Naive thymus-derived CD8-positive, alpha-beta T cell (primary cell): ENCODE measurements at places on chromosomes 12 and 14.

GRCh38 chr14:85663256-85663655 is 133.3 kb downstream of the FLRT2 start:
- no peak for DNase-seq
- H3K27me3 ChIP-seq: peaks cover 2% of the 10 kb centered on the region
- no peaks in the 10 kb centered on the region for H3K36me3 ChIP-seq
- H3K27ac ChIP-seq: no peak overlapping the region
- no peak overlapping the region for H3K4me3 ChIP-seq
- H3K4me1 ChIP-seq: no peaks in the 10 kb centered on the region

GRCh38 chr12:3231399-3231876 is 154.3 kb downstream of the TSPAN9 start:
- no peak overlapping the region for H3K4me3 ChIP-seq
- peaks cover 2% of the 10 kb centered on the region for H3K4me1 ChIP-seq
- DNase-seq: no peak
- H3K27me3 ChIP-seq: peaks cover 21% of the 10 kb centered on the region
- H3K27ac ChIP-seq: no peak overlapping the region
- no peaks in the 10 kb centered on the region for H3K36me3 ChIP-seq

GRCh38 chr14:60512126-60512525 is 3.2 kb downstream of the SIX6 start:
- peaks cover 40% of the 10 kb centered on the region for H3K4me1 ChIP-seq
- H3K36me3 ChIP-seq: peaks cover 25% of the 10 kb centered on the region
- no peak overlapping the region for H3K4me3 ChIP-seq
- no peak overlapping the region for H3K27ac ChIP-seq
- no peak for DNase-seq
- H3K27me3 ChIP-seq: peaks cover 66% of the 10 kb centered on the region

GRCh38 chr12:113010701-113011100 is 32.4 kb downstream of the OAS2 start:
- no peaks in the 10 kb centered on the region for H3K4me1 ChIP-seq
- peaks cover 36% of the 10 kb centered on the region for H3K36me3 ChIP-seq
- DNase-seq: no peak
- no peak overlapping the region for H3K4me3 ChIP-seq
- H3K27me3 ChIP-seq: no peaks in the 10 kb centered on the region

- H3K4me1 ChIP-seq: no peaks in the 10 kb centered on the region
- DNase-seq: no peak
- H3K36me3 ChIP-seq: peaks cover 4% of the 10 kb centered on the region
- no peaks in the 10 kb centered on the region for H3K27me3 ChIP-seq
- H3K27ac ChIP-seq: no peak overlapping the region
These were observed 1030.6 kb downstream of the VRK1 start for GRCh38 chr14:97827746-97828145.

DNA sequence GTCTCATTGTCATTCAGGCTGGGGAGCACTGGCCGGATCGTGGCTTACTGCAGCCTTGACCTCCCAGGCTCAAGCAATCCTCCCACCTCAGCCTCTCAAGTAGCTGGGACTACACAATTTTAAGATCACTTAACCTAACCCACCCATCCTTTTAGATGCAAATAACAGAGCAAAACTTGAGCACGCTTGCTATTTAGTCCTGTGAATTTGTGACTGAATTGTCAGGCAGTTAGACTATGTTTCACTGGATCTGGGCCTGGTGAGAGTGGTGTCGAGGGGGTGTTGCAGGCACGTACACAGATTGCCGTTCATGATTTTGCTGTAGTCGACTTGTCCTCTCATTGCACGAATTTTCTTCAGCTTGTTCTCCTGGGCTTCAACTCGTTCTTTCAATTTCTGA is 38.2 kb downstream of the ZFYVE21 start:
- DNase-seq: no peak
- no peaks in the 10 kb centered on the region for H3K27me3 ChIP-seq
- H3K27ac ChIP-seq: no peak overlapping the region
- H3K4me1 ChIP-seq: peaks cover 3% of the 10 kb centered on the region
- no peak overlapping the region for H3K4me3 ChIP-seq

- H3K27me3 ChIP-seq: no peaks in the 10 kb centered on the region
- H3K36me3 ChIP-seq: peaks cover 54% of the 10 kb centered on the region
- peaks cover 94% of the 10 kb centered on the region for H3K4me1 ChIP-seq
- H3K27ac ChIP-seq: peak overlapping the region; percentile 89
These were observed 34.5 kb downstream of the PRKCH start for GRCh38 chr14:61355892-61356325.
